ENCODE measurements at places on chromosomes 4 and X. TPM values are rescaled to one million over a fixed set of nuclear protein-coding genes. Genes with fewer than 3 reads are reported as not detected.
A peak's percentile ranks its signal among the peaks of the same experiment; 100 is the strongest.

DNA sequence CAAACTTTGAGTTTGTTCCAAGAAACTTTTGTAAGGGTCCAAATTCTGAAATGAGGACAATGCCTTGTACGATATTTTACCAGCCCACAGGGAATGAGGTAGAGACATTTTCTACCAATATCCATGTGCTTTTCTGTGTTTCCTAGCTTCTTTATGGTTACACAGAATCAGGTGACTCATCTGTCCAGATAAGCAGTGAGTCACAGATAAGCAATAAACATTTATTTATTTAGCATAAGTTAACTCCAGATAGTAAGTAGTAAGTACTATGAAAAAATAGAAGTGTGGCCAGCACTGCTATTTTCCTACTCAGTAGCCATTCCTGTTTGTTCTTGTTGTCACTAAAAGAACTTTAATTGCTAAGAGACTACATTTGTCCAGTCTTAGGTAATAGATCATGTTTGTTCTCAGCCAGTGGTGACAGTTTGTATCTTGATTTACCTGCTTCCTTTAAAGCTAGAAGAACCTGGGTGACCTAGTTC, 7.4 kb downstream of the AFF1 start:
- no peak overlapping the region for H3K4me3 ChIP-seq
- peaks cover 29% of the 10 kb centered on the region for H3K4me1 ChIP-seq
- no peak for DNase-seq

DNA sequence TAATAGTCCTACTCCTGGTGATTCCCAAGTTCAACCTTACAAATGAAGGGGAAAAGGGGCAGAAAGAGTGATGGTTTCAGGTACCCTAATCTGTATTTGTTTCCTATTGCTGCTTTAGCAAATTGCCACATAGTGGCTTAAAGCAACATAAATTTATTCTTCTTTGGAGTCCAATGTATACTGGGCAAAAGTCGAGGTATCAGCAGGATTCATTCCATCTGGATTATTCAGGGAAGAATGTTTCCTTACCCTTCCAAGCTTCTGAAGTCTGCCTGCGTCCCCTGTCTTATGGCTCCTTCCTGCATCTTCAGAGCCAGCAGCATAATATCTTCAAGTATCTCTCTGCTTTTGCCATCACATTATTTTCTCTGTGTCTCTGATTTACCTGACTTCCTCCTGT, 10.3 kb upstream of the BST1 start:
- H3K36me3 ChIP-seq, result no peaks in the 10 kb centered on the region
- peaks cover 6% of the 10 kb centered on the region for H3K4me1 ChIP-seq

GRCh38 chrX:31130457-31131220, 58.8 kb upstream of the FTHL17 start:
- no peaks in the 10 kb centered on the region for H3K4me1 ChIP-seq
- H3K4me3 ChIP-seq, result no peak overlapping the region
- no peaks in the 10 kb centered on the region for H3K27me3 ChIP-seq
- no peaks in the 10 kb centered on the region for H3K36me3 ChIP-seq
- no peak for DNase-seq

- no peak overlapping the region for H3K27ac ChIP-seq
- H3K36me3 ChIP-seq, result no peaks in the 10 kb centered on the region
- peak; percentile 28 for DNase-seq
These were observed 17.3 kb downstream of the COQ2 start for GRCh38 chr4:83267121-83267829.

Gene GPR50
- total RNA-seq, result not detected

- no peaks in the 10 kb centered on the region for H3K4me1 ChIP-seq
- no peak overlapping the region for H3K27ac ChIP-seq
- no peak for DNase-seq
- no peaks in the 10 kb centered on the region for H3K27me3 ChIP-seq
- H3K4me3 ChIP-seq, result no peak overlapping the region
These were observed 64.1 kb downstream of the USP38 start for GRCh38 chr4:143248827-143249226.

GRCh38 chr4:147059064-147059731, 113.5 kb upstream of the TTC29 start:
- no peak overlapping the region for H3K4me3 ChIP-seq
- no peaks in the 10 kb centered on the region for H3K36me3 ChIP-seq
- H3K27me3 ChIP-seq, result no peaks in the 10 kb centered on the region
- peaks cover 4% of the 10 kb centered on the region for H3K4me1 ChIP-seq
- H3K27ac ChIP-seq, result no peak overlapping the region
- no peak for DNase-seq

DNA sequence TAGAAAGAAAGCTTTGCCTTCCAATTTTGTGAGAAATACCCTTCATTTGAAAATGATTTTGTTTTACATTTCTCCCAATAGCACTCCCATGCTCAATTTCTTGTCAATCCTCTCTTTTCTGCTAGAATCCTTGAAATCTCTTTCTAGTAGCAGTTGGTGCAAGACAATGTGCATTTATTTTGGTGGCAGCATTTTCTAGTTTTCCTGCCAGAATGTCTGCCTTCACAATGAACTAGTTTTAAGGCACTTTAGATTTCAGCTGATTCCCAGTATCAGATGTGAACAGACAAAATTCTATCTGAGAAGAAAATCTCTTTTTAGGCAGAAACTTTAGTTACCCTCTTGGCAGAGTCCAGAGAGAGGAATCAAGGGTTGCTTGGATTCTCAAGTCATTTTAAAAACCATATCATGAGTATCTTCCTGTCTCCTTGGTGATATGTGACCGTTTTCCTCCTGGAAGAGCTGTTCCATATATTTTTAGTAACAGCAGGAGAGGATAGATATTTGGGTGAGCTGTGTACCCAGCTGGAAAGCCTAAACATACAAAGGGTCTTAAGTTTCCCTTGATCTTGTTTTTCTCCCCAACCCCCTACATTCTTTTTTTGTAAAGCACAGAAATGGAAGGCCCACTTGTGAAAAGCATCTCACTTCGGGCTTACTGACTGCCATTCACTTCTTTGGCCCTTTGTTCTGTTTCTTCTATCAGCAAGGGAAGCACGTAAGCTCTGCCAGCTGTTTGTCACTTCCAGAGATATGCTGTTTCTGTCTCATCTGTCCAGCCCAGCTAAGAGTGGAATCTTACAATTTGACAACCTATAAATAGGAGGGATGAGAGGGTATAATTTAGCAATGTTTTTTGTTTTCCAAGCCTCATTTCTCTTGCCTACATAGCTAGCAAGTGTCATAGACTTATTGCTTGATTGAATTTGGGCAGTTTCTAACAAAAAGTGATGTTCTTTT, 38.7 kb downstream of the TSPAN7 start:
- DNase-seq, result no peak
- H3K27me3 ChIP-seq, result no peaks in the 10 kb centered on the region
- no peaks in the 10 kb centered on the region for H3K36me3 ChIP-seq

- H3K4me3 ChIP-seq, result no peak overlapping the region
- no peaks in the 10 kb centered on the region for H3K4me1 ChIP-seq
- no peak overlapping the region for H3K27ac ChIP-seq
- no peaks in the 10 kb centered on the region for H3K36me3 ChIP-seq
These were observed 312.4 kb upstream of the PABPC5 start for GRCh38 chrX:91122151-91122694.

DNA sequence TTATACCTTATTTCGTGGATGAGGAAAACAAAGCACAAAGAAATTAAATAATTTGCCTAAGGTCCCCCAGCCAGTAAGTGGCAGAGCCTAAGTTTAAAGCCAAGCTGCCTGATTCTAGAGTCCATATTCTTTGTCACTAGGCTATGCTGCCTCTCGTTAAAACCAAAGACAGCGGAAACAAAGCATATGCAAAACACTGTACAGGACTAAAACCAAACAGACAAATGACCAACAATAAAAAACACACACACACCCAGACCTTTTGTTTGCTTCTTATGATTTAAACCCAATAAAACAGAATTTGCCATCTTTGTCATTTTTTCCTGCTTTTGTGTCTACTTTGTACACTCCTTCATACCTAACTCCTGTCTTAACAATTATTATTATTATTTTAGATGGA, 10.1 kb upstream of the VSIG1 start:
- H3K4me3 ChIP-seq, result no peak overlapping the region
- no peak overlapping the region for H3K27ac ChIP-seq
- no peaks in the 10 kb centered on the region for H3K27me3 ChIP-seq
- no peaks in the 10 kb centered on the region for H3K4me1 ChIP-seq

GRCh38 chr4:95272036-95272435, 276.7 kb downstream of the UNC5C start:
- no peak overlapping the region for H3K4me3 ChIP-seq
- H3K27ac ChIP-seq, result no peak overlapping the region
- no peaks in the 10 kb centered on the region for H3K4me1 ChIP-seq

DNA sequence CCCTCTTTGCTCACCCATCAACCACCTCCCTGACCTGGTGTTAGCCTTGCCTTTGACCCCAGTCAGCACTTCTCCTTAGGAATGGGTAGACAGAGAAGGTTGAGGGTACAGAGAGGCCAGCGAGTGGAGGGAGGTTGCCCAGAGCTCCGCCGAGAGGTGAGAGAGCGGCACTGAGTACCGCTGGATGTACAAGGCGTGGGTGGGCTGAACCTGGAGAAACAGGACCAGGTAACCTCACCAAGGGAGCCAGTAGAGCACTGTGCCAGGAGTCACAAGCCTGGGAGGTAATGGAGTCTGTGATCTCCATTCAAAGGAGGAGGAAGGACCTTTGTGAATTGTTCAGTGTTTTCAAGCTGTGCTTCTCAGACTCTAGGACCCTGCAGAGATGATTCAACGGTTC, 256.2 kb downstream of the EVC2 start:
- H3K27ac ChIP-seq, result no peak overlapping the region
- H3K4me3 ChIP-seq, result no peak overlapping the region
- no peaks in the 10 kb centered on the region for H3K36me3 ChIP-seq
- DNase-seq, result no peak
- H3K4me1 ChIP-seq, result no peaks in the 10 kb centered on the region
- no peaks in the 10 kb centered on the region for H3K27me3 ChIP-seq

DNA sequence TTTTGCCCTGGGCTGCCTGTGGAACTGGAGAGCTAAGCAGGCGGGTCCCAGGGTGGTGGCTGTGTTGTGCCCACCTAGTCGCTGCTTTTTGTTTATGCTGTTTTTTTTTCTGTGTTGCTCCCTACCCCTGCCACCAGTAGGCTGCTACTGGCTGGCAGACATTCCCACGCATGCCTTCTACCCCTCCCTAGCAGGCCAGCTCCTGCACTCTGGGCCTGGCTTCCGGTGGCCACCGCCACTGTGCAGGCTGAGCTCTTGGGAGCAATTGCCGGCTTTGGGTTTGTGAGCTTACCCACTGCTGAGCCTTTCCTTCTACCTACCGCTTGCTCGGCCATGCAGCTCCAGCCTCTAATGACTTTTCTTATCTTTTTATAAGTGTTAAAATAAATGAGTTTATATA, 57.6 kb downstream of the RBM46 start:
- H3K27ac ChIP-seq, result no peak overlapping the region
- H3K4me3 ChIP-seq, result no peak overlapping the region
- H3K4me1 ChIP-seq, result no peaks in the 10 kb centered on the region
- H3K27me3 ChIP-seq, result no peaks in the 10 kb centered on the region
- no peaks in the 10 kb centered on the region for H3K36me3 ChIP-seq

Gene RAB40AL
- 1.2 TPM for total RNA-seq

DNA sequence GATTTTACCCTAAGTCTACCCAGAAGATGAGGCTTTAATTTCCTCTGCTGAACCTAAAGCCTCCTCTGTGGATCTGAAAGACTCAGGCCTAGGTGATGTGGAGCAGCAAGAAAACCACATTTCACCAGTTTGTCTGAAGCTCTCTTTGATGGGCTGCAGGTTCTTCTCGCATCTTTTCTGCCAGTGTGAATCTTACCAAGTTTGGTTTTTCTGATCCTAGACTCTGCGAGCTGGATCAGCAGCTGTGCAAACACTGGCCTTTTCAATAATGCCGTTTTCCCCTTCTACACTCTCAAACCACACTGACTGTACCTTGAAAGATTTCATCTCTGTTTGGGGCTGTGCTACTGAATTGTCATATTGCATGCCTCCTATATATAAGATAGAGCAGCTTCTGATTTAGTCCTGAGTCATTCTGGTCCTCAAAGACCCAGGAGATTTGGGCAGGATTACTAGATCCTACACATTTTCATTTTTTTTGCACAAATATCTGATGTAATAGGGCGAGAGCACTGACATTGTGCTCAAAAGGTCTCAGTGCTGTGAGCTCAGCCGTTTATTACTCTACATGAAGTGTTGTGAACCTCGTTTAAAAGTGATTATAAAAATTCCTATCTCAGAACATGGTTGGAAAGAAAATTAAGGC, 133.6 kb upstream of the FAM9C start:
- no peaks in the 10 kb centered on the region for H3K4me1 ChIP-seq
- H3K36me3 ChIP-seq, result no peaks in the 10 kb centered on the region
- no peak overlapping the region for H3K4me3 ChIP-seq
- no peaks in the 10 kb centered on the region for H3K27me3 ChIP-seq
- no peak overlapping the region for H3K27ac ChIP-seq

- H3K27ac ChIP-seq, result no peak overlapping the region
- no peak for DNase-seq
- no peak overlapping the region for H3K4me3 ChIP-seq
- peaks cover 4% of the 10 kb centered on the region for H3K4me1 ChIP-seq
- no peaks in the 10 kb centered on the region for H3K27me3 ChIP-seq
- H3K36me3 ChIP-seq, result no peaks in the 10 kb centered on the region
These were observed 281.7 kb downstream of the RCHY1 start for GRCh38 chr4:75232546-75232945.

- no peaks in the 10 kb centered on the region for H3K36me3 ChIP-seq
- H3K27me3 ChIP-seq, result no peaks in the 10 kb centered on the region
- no peak overlapping the region for H3K4me3 ChIP-seq
- no peak overlapping the region for H3K27ac ChIP-seq
- DNase-seq, result no peak
These were observed 26.0 kb downstream of the TBC1D19 start for GRCh38 chr4:26609868-26610267.

GRCh38 chr4:1416051-1416947, 10.1 kb upstream of the NKX1-1 start:
- H3K4me1 ChIP-seq, result no peaks in the 10 kb centered on the region
- peaks cover 6% of the 10 kb centered on the region for H3K27me3 ChIP-seq
- H3K4me3 ChIP-seq, result no peak overlapping the region
- no peak for DNase-seq

Gene MUC7
- not detected for total RNA-seq

Gene ARL13A
- total RNA-seq, result not detected

- H3K4me3 ChIP-seq, result no peak overlapping the region
- DNase-seq, result no peak
- no peaks in the 10 kb centered on the region for H3K27me3 ChIP-seq
- no peak overlapping the region for H3K27ac ChIP-seq
- H3K36me3 ChIP-seq, result no peaks in the 10 kb centered on the region
These were observed 247.7 kb upstream of the NDST3 start for GRCh38 chr4:117786566-117786965.

GRCh38 chrX:75096331-75096730, 59.8 kb downstream of the ABCB7 start:
- H3K27me3 ChIP-seq, result no peaks in the 10 kb centered on the region
- H3K4me1 ChIP-seq, result no peaks in the 10 kb centered on the region

GRCh38 chr4:42654631-42655268, 2.2 kb downstream of the ATP8A1 start:
- H3K27me3 ChIP-seq, result no peaks in the 10 kb centered on the region
- peaks cover 26% of the 10 kb centered on the region for H3K4me1 ChIP-seq
- peak overlapping the region; percentile 91 for H3K4me3 ChIP-seq
- H3K36me3 ChIP-seq, result no peaks in the 10 kb centered on the region

GRCh38 chr4:103204111-103204510, 6.0 kb upstream of the CENPE start:
- H3K27me3 ChIP-seq, result no peaks in the 10 kb centered on the region
- no peak overlapping the region for H3K27ac ChIP-seq
- H3K4me1 ChIP-seq, result no peaks in the 10 kb centered on the region
- no peak overlapping the region for H3K4me3 ChIP-seq
- H3K36me3 ChIP-seq, result no peaks in the 10 kb centered on the region
- no peak for DNase-seq

Gene C4orf36
- not detected for total RNA-seq

Data from thoracic aorta (tissue), 2 donors.